ENCODE measurements at places on chromosomes 12 and 14. TPM values are rescaled to one million over a fixed set of nuclear protein-coding genes. Genes with fewer than 3 reads are reported as not detected.

Gene EIF2S1
- 103 TPM for polyA plus RNA-seq

Gene MED13L
- polyA plus RNA-seq: 83.4 TPM

Gene ANO4
- polyA plus RNA-seq: 2.1 TPM

Gene GABARAPL1
- polyA plus RNA-seq: 74.4 TPM

Gene OAS3
- polyA plus RNA-seq: 11.5 TPM

Gene AICDA
- 0.45 TPM for polyA plus RNA-seq

Gene SERPINA10
- polyA plus RNA-seq: 0.23 TPM

Gene TSPAN11
- polyA plus RNA-seq: 5.3 TPM

Gene C1S
- 53.5 TPM for polyA plus RNA-seq

Gene MAP1LC3B2
- 10.4 TPM for polyA plus RNA-seq

Gene DNAH10
- 7.5 TPM for polyA plus RNA-seq

Gene PUS7L
- polyA plus RNA-seq: 18.5 TPM

Gene TMEM106C
- 134 TPM for polyA plus RNA-seq

Gene DLGAP5
- polyA plus RNA-seq: 49.9 TPM

Gene GPR84
- polyA plus RNA-seq: 0.15 TPM

Gene TAC3
- 0.80 TPM for polyA plus RNA-seq

Gene REM2
- polyA plus RNA-seq: 1.9 TPM

Gene ENDOU
- 0.40 TPM for polyA plus RNA-seq

Gene BAG5
- 35.7 TPM for polyA plus RNA-seq

Gene ERP27
- polyA plus RNA-seq: 22.6 TPM

Gene RD3L
- not detected for polyA plus RNA-seq

Gene CACNA1C
- polyA plus RNA-seq: 11.4 TPM

Gene APOF
- polyA plus RNA-seq: 0.08 TPM

Gene DTX1
- 12.4 TPM for polyA plus RNA-seq

Gene PTPRQ
- 53.1 TPM for polyA plus RNA-seq

Gene PRIMA1
- polyA plus RNA-seq: 1.5 TPM

Gene SPTB
- 15.4 TPM for polyA plus RNA-seq

Gene ART4
- 0.22 TPM for polyA plus RNA-seq

Gene CCDC175
- polyA plus RNA-seq: 1.3 TPM

Gene SLC25A47
- polyA plus RNA-seq: not detected

Gene DPPA3
- polyA plus RNA-seq: 0.17 TPM

Gene CLEC1B
- polyA plus RNA-seq: 0.43 TPM

Gene GPD1
- polyA plus RNA-seq: 68.6 TPM

Gene SNAPC1
- polyA plus RNA-seq: 12.4 TPM

Gene A2ML1
- 0.78 TPM for polyA plus RNA-seq

Gene KRT6A
- not detected for polyA plus RNA-seq

Gene SPATS2
- polyA plus RNA-seq: 60.5 TPM

Gene PTPRO
- 257 TPM for polyA plus RNA-seq

Gene DEPDC4
- 7.2 TPM for polyA plus RNA-seq

Gene FAIM2
- polyA plus RNA-seq: 3.5 TPM

Gene CLEC6A
- 0.27 TPM for polyA plus RNA-seq

Gene CIROP
- not detected for polyA plus RNA-seq

Gene TROAP
- 35.9 TPM for polyA plus RNA-seq

Gene KCNMB4
- 25.3 TPM for polyA plus RNA-seq

Gene OLR1
- polyA plus RNA-seq: 1.3 TPM
